Transverse colon (tissue), 4 donors: ENCODE measurements at places on chromosomes 5 and 9. TPM values are rescaled to one million over a fixed set of nuclear protein-coding genes. Genes with fewer than 3 reads are reported as not detected.

GRCh38 chr5:179258922-179259730 is 86.1 kb downstream of the ADAMTS2 start:
- DNase-seq: peak; percentile 3

DNA sequence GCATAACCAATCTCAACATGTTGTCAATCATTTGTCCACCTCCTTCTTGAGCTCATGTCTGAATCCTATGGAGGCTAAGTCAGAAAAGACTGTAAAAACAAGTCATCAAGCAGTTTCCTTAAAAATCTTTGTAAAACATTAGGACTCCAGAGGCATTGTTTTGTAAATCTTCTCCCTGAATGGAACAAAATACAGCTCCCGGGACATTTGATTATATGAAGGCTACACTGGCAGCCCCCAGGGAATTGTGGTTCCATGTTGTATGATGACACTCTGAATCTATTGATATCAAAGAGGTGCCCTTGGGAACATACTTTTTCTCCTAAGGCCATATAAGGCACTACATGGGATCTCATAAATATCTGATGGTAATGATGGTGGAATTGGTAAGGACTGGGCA is 83.2 kb upstream of the NUDT12 start:
- DNase-seq: no peak

GRCh38 chr5:143222287-143223231 is 180.9 kb downstream of the NR3C1 start:
- DNase-seq: no peak

- no peak for DNase-seq
Measured at GRCh38 chr9:133981589-133981957, 10.6 kb downstream of the VAV2 start.

- DNase-seq: no peak
Measured at GRCh38 chr9:115157245-115157674, 39.3 kb upstream of the TNC start.

DNA sequence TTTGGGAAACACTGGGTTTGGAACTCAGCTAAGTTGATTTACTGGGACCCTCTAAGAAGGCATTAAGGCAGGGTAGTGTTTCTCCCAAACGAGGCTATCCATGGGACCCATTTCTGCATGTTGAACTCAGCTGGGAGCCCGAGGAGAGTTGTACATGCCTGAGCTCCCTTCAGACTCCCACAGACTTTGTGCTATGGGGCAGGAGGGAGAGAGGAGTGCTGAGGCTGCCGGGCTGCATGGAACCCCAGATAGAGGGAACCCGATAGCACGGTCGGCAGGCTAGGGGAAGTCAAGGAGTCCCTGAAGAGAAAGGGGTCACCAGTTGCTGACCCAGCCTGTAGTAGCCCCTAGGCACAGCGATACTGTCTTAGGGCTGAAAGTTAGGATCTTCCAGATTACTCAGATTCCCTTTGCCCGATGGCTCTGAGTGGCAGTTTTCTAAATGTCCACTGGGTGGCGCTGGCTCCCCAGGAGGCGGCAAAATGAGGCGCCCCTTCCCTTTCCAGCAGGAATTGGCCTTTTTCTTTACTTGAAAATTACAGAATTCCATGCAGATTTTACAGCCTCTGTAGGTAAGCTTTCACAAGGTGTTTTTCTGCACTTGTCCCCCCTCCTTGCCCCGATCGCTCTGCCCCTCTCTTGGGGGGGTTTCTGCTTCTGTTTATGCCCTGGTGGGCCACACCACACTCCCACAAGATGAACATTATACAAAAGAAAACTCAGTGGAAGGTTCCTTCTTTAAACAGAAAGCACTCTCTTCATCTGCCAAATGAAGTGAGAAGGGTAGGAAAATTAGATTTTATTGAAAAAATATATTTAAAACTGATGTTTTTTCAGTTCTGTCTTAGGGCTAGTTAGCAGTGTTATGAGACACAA is 17.8 kb downstream of the NANS start:
- peak; percentile 82 for DNase-seq

DNA sequence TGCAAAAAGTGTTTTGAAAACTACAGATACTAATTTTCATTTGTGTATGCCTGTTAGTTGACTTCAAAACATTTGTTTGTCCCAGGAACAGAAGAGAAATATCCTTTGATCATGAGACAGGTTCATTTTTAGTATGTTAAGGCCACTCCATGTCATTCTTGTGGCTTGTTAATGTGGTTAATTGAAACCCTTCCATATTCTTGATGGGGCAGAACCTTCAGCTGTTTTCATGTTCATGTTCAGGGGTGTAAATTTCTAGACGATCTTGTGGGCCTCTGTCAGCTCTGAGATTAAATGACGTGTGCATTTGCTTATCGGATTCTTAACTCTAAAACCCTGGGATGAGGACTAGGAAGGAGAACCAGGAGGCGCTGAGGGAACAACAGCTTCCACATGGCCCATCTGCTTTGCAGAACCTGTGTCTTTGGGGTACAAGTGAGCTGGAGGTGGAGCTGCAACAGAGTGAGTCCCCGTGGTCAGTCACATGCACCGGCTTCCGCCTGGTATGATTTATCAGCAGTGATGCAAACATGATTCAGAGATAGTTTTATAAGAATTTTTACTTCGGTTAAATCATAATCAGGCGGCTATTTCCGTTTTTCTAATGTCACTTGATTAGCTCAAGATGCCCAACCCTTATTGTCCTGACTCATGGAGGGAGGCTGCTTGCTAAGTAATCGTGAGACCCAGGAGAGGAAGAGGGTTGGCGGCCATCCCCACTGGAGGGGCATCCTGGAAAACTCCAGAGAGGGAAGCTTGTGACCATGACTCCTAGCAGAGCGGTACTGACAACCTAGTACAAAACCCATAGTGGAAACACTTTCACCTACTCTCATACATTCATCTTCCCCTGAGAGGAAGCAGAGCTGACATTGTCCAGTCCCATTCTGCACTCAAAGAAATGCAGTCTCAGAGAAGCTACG is 138.4 kb downstream of the C9orf152 start:
- DNase-seq: no peak

GRCh38 chr9:125505988-125506438 is 201.0 kb downstream of the MAPKAP1 start:
- DNase-seq: no peak

DNA sequence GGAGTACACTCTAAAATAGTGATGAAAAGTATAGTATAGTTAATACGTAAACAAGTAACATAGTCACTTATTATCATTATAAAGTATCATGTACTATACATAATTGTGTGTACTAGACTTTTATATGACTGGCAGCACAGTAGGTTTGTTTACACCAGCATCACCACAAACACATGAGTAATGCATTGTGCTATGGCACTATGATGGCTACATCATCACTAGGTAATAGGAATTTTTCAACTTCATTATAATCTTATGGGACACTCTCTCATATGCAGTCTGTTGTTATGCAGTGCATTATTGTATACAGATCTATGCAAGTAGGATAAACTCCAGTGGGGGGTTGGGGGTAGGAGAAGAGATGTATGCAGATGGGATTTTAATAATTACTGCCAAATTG is 52.7 kb upstream of the ELL2 start:
- DNase-seq: no peak

DNA sequence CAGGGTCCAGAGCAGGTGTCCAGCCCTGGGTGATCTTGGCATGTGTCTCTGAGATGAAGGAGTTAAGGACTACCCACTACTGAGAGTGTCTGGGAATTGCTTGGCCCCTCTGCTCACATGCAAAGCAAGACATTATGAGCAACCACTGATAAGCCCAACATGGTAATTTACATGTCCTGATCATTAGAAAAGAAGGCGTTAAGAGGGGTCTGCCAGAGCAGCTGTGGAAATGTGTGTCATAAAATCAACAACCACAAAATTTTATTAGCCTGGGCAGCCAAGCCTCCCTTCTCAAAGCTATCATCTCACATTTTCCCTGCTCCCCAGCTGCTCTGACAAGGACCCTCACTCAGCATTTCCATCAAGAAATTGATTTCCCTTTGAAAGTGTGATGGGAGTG is 351.0 kb downstream of the SPOCK1 start:
- no peak for DNase-seq

DNA sequence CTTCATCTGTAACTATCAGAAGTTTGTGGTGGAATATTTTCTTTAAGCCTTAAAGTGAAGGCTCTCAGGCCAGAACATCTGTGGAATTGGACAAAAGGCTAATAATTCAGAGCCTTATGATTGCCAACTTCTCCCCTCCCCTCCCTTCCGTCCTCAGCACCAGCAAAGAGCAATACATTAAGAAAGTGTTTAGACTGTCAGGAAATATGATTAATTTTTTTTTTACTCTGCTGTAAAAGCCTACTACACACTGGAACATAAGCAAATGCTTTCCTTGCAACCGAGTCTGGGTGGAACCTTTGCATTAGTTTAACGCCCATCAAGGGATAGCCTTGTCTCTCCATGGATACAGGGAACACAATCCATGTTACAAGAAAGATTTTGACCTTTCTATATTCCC is 110.3 kb upstream of the TARS1 start:
- DNase-seq: no peak

DNA sequence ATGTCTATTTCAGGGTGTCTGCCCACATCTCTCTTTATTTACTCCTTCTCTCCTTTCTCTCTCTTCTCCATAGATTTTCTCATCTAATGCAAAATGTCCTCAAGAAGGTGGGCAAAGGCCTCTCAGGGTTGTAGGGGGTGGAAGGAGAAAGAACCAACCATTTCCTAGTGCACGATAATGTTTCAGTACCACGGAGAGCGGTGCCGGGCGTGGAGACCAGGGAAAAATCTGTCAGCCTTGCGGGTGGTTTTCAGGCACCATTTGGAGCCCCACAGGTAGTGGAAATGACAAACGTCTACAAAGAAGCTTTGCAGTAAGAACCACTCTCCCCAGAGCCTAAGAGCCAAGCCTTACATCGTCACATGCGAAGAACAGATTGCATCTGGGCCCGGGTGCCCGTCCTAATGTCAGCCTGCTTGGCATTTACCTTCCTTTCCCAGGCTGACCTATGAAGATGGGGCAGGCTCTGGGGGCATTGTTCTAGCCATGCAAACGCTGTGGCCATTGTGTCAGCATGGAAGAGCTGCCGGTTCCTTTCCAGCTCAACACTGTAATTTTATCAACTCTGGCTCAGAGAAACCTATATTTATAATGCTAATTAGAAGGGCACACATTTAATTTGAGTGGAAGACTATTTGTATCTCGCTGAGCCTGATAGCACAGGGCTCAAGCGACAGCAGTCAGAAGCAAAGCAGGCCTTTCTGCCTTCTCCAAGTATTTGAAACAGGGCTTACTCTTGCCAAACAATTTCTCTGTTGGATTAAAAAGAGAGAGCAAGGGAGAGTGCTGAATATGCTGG is 430.1 kb upstream of the WWC1 start:
- DNase-seq: no peak

DNA sequence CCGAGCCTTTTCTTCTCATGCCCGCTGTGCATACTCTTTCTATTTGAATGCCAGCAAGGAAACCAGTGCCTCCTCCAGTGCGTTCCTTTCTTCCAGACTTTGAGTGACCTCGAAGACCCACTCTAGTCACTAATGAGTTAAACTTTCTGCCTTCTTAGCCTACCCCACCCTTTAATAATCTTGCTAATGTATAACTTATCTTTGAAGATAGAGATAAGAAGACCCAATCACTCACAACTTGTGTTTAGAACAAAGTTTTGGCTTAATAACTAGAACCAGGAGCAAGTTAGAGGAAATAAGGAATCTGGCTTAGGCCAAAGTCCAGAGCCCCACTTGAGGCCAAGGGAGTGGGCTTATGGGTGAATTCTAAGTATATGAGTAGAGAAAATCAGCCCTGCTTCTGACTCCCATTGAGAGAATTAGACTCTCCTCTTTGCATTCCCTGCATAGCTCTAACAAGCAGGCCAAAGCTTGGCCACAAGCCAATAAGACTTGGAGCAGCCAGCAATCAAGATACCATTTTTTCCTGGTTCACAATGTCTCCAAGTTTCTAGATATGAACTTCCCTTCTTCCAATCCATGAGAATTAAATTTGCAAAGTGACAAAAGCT is 181.5 kb upstream of the PIK3R1 start:
- DNase-seq: peak; percentile 54

DNA sequence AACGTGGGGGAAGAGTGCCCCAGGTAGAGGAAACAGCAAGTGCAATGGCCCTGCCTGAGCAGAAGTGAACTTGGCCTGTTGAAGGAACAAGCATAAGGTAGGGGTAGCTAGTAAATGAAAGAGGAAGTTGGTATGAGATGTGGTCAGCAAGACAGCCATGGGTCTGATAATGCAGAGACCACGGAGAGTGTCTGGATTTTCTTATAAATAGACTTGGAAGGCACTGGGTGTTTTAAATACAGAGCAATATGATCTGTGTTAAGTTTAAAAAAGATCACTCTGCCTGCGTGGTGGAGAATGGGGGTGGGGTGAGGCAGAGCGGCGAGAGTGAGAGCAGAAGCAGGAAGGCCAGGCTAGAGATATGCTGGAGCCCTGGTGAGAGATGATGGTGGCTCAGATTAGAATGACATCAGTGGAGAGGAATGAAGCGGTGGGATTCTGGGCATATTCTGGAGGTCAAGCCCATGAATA is 4.2 kb downstream of the ADAM19 start:
- peak; percentile 65 for DNase-seq

GRCh38 chr9:875119-875962 is 33.8 kb downstream of the DMRT1 start:
- no peak for DNase-seq

- no peak for DNase-seq
Measured at GRCh38 chr5:129631961-129632360, 115.9 kb upstream of the MINAR2 start.

GRCh38 chr5:33182986-33183385 is 257.8 kb upstream of the TARS1 start:
- no peak for DNase-seq

Gene CDH9
- not detected for total RNA-seq

Gene IL11RA
- total RNA-seq: 61.5 TPM

Gene TMEM215
- not detected for total RNA-seq

Gene ADAM19
- 4.0 TPM for total RNA-seq

Gene MCTP1
- total RNA-seq: 8.6 TPM

Gene NMUR2
- total RNA-seq: not detected

Gene PCDHGC3
- 17.0 TPM for total RNA-seq

Gene SLC34A1
- not detected for total RNA-seq

Gene PITX1
- total RNA-seq: 9.4 TPM

Gene PCDHB15
- total RNA-seq: 1.1 TPM

Gene SOWAHA
- total RNA-seq: 83.3 TPM
